ENCODE measurements at places on chromosomes 4 and X.

- DNase-seq = peak; percentile 7
Measured at GRCh38 chrX:131739823-131740222, 195.9 kb downstream of the OR13H1 start.

DNA sequence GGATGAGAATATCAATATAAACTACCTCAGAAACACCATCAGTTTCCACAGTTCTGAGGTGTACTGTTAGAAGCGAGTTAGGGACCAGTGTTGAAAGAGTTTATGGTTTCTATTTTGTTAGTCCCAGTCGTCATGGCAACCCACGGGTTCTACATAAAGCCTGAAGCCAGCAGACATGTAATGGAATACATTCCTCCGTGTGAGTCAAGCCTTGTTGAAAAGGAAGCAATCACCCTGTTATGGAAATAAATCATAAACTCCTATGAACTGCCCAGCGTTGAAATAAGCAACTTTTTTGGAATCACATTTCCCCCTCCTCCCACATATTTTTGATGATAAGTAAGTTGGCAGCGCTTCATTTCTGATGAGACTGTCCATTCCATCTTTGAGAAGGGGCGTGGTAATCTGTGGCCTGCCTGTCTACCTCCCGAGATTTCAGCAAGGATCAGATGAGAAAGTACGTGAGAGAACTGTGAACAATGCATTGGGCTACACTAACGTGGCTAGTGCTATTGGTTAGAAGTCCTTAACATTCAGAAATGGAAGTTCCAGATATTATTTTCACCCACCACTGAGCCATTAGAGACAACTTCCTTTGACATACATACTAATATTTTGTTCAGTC is 40.4 kb upstream of the PDHA1 start:
- peak; percentile 71 for DNase-seq

- DNase-seq = no peak
Measured at GRCh38 chrX:70402721-70403120, 20.4 kb upstream of the GDPD2 start.

DNA sequence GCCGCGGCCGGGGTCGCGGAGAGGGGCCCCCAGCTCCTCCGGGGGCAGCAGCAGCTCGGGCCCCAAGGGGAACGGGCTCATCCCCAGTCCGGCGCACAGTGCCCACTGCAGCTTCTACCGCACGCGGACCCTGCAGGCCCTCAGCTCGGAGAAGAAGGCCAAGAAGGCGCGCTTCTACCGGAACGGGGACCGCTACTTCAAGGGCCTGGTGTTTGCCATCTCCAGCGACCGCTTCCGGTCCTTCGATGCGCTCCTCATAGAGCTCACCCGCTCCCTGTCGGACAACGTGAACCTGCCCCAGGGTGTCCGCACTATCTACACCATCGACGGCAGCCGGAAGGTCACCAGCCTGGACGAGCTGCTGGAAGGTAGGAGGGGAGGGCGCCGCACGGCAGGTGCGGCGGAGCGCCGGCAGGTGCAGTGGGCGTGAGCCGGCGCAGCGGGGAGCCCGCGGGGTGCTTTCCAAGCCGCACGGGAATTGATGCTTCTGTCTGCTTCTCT is 886 bp downstream of the DCLK2 start:
- DNase-seq = peak; percentile 21

DNA sequence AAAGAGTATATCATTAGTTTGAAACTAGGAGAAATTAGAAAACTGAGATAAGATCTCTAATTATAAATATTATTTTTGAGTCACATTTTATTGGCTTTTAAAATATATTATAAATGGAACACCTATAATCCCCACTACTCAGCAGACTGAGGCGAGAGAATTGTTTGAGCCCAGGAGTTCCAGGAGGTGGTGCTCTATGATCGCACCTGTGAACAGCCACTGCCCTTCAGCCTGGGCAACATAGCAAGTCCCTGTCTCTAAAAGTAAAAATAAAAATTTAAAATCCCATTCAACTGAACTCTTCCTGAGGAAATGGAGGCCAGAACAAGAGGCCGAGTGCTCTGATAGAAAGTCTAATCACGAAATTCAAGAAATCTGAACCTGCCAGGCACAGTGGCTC is 6.3 kb upstream of the C4orf36 start:
- DNase-seq = peak; percentile 33

GRCh38 chrX:55709735-55710134 is 7.8 kb upstream of the RRAGB start:
- no peak for DNase-seq

Measured in amniotic epithelial cell (primary cell).